ENCODE measurements at places on chromosomes 12 and 14.

- DNase-seq: no peak
These were observed 45.5 kb downstream of the IL31 start for GRCh38 chr12:122128481-122128880.

DNA sequence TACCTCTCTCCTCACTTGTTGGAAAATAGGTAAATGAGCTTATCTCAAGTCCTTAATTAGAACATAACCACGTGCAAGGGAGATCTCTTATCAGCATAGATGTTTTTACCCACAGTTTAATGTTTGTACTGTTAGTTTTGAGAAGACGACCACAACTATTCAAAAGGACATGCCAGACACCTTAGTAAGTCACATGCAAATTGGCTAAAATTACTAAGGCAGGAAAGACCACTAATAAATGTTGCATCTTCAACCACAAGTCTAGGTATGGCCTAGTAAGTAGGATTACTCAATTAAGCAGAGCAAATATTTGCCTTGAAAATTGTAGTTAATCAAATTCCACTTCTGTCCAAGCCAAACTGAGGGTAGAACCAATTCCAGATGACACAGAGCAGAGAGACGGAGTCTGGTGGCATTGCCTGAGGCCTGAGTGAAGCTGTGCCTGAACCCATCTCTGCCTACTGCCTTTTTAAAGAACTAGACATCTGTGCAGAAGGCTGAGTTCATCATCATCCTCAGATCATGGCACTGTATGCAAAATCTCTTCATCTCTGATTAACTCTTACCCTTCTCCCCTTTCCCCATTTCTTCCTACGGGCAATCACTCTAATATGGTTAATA lies 29.7 kb upstream of the CHST11 start:
- peak; percentile 75 for DNase-seq

DNA sequence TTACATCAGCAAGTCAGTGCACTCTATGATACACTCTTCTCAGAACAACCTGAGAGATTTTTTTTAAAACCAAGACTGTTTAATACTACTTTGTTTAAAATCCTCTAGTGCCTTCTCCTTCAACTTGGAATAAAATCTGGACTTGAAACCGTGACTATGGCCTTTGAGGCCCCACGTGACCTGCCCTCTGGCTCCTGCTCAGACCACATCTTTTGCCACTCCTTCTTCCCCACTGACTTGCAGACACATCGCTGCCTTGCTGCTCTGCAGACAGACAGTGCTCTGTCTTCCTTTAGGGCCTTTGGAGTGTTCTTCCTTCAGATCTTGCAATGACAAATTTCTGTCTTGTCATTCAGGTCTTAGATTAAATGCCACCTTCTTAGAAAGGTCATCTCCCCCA lies 48.5 kb downstream of the TTC8 start:
- DNase-seq: no peak

DNA sequence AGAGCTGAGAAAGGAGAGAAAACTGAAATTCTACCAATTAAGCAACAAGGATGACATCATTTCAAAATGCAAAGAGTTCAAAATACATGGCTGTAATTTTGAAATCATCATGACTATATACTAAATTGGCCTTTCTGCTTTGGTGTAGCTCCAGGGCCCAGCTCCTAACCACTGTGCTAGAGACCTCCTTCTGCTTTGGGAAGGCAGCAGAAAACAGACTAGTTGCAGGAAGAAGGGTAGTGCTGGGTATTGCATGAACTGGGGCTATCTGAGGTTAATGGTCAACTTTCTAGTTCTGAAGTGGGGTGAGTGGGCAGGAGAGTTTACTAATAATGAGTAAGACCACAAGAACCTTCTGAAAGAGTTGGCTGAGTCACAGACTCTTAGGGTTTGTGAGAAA lies 66.2 kb downstream of the PTGER2 start:
- peak; percentile 51 for DNase-seq

DNA sequence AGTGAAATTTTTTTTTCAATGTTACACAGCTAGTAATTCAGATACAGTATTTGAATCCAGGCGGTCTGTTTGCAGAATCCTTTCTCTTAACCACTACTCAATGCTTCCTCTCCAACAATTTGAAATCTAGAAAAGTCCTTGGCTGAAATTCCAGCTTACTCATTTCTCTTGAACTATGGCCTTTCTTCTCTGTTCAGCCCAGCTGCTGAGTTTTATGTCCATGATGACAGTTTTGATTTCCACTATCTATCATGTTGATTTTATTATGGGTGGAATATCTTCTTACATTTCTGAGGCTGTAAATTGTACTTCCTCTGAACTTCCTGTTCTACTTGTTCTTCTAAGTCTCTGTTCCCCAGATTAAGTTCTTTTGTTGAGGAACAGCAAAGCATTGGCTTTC lies 315.3 kb downstream of the DIO2 start:
- peak; percentile 54 for DNase-seq

DNA sequence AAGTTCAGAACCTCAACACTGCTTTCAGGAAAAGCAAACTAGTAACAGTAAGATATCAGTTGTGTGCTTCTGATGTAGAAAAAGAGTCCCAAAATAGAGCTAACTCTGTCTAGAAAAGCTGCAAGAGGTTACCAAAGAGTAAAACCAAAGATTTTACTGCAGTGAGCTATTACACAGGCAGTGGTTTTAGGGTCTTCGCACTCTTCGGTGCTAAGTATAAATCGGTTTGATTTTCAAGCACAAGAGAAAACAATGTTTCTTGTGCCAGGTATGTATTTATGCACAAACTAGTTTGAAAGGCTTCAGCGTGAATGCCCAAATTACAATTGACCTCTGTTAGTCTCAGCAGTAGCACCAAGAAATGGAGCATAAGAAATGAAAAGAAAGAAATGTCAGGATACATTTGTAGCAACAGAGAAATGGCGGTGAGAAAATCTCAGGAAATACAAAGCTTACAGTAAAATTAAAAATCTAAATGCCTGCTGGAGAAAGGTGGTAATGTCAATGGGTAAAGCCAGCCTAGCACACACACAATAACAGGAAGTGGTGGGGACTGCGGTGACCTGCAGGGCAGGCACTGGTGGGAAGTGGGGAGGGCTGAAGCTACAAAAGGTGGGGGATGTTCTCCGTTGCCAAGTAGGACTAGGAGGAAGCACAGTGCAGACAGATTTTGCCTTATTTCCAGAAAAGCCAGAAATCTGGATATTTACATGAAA lies 18.0 kb upstream of the DYRK2 start:
- DNase-seq: no peak

DNA sequence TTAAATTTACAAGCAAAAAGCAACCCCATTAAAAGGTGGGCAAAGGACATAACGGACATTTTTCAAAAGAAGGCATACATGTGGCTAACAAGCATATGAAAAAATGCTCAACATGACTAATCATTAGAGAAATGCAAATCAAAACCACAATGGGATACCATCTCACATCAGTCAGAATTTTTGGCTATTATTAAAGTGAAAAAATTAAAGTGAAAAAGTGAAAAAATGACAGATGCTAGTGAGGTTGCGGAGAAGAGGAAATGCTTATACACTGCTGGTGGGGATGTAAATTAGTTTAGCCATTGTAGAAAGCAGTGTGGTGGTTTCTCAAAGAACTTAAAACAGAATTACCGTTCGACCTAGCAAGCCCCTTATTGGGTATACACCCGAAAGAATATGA lies 7.9 kb downstream of the OTOGL start:
- peak; percentile 63 for DNase-seq

- no peak for DNase-seq
These were observed 196.2 kb upstream of the C14orf180 start for GRCh38 chr14:104383088-104383995.

GRCh38 chr12:130966443-130967030 lies 12.8 kb downstream of the ADGRD1 start:
- no peak for DNase-seq

GRCh38 chr14:47022721-47023120 lies 371.1 kb upstream of the RPL10L start:
- no peak for DNase-seq

DNA sequence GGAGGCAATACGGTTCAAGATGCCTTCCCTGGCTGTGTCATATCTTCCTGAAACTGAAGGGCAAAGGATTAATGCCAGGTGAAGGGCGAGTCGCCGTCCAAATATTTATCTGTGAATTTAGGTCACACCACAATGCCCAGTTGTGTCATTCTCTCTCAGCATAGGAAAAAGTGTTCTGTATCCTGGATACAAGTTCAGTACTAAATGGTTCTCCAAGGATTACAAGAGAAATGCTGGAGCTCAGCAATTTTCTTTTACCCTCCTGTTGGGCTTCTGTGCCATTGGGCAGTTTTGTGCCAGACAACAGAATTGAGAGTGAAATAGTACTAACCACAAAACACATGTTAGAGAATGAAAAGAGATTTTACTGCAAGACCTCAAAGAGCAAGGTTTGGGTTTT lies 493.9 kb downstream of the EGLN3 start:
- peak; percentile 3 for DNase-seq

- no peak for DNase-seq
These were observed 58.2 kb downstream of the TBC1D30 start for GRCh38 chr12:64882687-64883086.

DNA sequence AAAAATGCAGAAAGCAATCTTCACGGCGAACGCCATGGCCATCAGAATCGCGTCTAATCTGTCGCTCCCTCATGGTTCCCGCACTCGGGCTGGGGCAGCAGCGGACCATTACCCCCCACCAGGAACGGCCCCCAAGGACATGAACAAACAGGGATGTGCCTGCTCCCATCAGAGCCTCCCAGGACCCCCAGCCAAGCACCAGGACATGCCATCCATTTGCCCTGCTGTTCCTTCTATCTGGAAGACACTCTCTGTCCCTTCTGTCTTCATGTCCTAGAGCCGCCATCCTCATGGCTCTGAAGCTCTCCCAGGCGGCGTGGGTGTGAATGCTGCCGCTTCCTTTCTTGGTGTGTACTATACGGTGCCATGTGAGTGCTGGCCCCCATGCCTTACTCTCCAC lies 371.8 kb downstream of the BCL11B start:
- no peak for DNase-seq

GRCh38 chr14:25953532-25954139 lies 644.2 kb downstream of the NOVA1 start:
- no peak for DNase-seq

DNA sequence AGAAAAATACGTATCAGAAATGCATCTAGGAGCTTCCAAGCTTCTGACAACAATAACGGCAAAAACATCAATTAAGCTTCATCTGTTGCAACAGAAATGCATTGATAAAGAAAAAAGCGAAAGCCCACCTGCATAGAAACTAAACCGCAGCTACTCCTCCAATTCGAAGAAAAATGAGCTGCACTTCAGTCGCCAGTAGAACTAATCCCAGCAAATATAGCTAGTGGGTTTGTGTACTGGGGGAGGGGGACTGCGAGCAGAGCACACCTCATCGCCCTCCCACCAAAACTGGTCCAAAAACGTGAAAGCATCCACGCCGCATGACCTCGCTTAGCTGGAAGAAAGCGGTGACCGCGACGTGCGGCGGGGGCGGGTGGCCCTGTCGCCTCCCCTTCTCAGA lies 1.2 kb downstream of the SLC35F4 start:
- DNase-seq: no peak

DNA sequence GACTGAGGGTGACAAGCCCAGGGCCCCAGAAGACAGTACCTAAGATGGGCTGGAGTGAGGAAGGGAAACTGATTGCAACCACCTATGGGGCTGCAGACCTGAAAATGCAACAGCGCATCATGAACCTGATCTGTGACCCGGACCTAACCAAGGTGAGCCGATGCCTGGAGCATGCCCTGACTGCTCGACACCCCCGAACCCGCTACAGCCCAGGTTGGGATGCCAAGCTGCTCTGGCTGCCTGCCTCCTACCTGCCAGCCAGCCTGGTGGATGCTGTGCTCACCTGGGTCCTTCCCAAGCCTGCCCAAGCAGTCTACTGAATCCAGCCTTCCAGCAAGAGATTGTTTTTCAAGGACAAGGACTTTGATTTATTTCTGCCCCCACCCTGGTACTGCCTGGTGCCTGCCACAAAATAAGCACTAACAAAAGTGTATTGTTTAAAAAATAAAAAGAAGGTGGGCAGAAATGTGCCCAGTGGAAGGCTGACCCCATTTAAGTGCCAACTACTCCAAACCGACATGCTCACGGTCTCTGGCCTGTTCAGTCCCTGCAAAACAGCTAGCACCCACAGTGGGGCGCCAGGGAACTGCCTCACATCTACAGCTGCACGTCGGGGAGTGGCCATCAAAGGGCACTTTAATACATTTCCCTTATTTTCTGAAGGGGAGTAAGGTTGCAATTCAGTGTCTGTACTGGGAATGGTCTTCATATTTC lies 4.2 kb downstream of the RDH5 start:
- DNase-seq: peak; percentile 69

GRCh38 chr12:38904537-38905479 lies 583 bp downstream of the CPNE8 start:
- peak; percentile 8 for DNase-seq

DNA sequence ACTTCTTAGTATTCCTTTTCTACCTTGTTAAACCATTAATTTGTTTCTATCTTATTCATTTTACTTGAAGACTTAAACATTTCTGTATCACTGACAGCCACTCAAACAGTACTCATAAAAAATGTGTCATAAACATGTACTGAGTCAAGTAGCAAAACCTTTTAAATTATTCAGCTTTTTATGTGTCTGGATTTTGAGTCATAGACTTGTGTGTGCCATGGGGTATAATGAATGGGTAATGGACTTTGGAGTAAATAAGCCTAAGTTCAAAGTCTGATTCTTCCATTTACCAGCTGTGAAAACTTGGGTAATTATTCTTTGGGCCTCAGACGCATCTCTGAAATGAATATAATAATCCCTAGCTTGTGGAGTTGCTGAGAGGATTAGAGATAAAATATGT lies 199.0 kb downstream of the RAD51B start:
- DNase-seq: peak; percentile 36

DNA sequence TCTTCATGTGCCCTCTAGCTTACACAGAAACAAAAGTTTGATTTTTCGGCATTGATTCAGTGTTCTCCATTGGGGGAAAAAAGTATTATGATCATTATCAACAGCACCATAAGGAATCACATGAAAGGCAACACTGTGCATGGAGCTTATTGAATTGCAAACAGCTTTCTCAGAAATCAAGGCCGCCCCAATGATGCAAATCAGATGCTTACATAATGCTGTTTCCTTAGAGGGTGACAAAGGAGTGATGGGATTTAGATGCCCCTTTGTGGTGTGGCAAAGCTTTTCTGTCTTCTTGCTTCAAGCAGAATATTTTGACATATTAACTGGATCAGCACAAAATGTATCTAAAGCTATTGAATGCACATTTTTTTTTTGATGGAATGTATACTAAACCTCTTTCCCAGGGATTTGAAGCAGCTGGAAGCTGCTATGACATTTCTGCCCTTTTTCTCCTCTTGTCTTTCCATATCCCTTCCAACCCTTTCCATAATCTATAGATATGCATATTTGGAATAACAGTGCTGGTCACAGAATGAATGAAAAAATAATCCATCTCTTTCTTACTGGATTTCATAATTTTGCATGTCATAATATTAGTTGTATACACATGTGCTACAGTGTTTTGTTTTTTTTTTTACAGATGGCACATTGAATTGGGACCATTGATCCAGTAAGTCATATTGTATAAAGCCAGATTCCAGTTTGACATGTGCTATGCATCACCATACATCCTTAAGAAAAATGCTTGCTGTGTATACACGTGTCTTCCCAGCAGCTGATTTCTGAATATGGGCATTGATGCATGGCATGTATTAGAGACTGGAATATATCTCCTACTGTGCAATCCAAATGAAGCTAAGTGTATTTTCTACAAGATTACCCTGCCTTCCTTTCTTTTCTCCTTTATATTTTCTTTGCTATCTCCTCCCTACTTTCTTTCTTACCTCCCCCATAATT lies 259.7 kb upstream of the DCN start:
- no peak for DNase-seq

All from EL (cell line).